Subcutaneous preadipocyte (primary cell): ENCODE measurements at places on chromosomes 6 and 20. TPM values are rescaled to one million over a fixed set of nuclear protein-coding genes. Genes with fewer than 3 reads are reported as not detected.

KCNQ5 gene
- total RNA-seq = 0.37 and 1.2 TPM in 2 replicates

EPPIN gene
- not detected in 2 replicates for total RNA-seq

SNTA1 gene
- 20.5 and 23.9 TPM in 2 replicates for total RNA-seq

TNXB gene
- total RNA-seq = 99.6 and 179 TPM in 2 replicates

RIPPLY2 gene
- under 0.01 and 1.4 TPM in 2 replicates for total RNA-seq

LAMA4 gene
- 511 and 632 TPM in 2 replicates for total RNA-seq

TFAP2A gene
- not detected in 2 replicates for total RNA-seq

LCA5 gene
- 2.9 TPM in 2 replicates for total RNA-seq
